ENCODE measurements at places on chromosomes 7 and 10. TPM values are rescaled to one million over a fixed set of nuclear protein-coding genes. Genes with fewer than 3 reads are reported as not detected.

DNA sequence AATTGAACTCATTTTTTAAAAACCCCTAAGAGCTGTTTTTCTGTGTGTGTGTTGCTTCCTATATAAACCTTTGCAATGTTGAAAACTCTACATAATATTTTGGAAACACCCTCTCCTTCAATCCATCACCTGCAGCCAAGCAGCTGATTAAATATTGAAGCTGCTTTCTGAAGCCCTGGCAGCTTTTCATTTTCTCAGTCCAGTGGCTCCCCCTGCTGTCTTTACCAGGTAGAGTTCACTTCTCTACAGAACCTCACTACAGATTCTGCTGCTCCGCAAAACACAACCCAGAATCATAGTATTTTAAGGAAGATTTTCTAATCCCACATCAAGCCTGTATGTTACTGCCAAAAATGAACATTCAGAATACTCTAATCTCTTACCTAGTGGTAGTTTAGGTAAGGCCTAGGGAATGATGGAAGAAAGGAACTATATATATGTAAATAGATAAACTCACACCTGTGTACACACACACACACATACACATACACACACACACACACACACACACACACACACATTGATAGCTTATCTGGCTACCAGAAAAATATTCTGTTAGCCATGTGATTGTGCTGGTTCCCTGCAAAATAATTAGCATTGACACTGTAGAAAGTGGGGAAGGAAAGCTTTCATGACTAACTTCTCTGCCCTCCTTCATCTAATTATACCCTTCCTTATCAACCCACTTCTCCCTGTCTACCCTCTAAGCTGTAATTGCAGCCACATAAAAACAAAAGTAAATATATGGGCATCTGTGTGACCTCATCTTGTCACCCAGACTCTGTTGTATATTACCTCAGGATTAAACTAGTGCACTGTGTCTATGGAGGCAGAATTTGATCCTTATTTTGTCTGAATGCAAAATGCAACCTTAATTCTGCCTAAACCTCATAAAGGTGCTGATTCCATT, 229.5 kb upstream of the FZD1 start:
- peak; percentile 14 for DNase-seq

DNA sequence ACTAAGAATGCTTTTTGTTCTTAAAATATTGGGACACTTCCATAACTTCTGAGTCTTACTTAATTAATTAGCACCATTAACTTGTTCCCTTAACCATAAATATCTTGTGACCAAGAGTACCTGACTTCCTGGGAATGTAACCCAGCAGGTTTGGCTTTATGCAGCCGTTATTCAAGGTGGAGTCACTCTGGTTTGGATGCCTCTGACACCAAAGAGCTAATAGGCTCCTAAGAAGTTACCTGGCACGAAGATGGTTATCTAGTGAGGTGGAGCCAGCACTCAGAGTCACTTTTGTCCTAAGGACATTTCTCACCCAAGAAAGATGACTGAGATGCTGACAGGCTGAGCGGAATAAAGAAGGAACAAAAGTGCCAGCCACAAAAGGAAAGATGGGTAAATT, 172.3 kb downstream of the C1GALT1 start:
- no peak for DNase-seq

Gene RBAK
- 8.4 TPM for total RNA-seq

DNA sequence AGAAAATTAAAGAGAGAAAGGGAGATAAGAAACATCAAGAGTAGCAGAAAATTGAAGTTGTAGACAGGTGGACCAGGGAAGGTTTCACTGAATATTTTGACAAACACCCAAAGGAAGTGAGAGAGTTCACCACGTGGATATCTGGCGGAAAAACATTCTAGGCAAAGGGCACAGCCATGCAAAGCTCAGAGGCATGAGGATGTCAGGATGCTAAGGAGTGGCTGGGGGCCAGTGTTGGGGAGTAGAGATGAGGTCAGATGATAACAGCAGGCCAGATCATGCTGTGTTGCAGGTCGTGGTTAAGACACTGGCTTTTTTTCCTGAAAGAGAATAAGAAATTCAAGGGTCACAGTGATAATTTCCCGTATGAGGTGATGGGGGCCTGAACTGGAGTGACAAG, 181.9 kb downstream of the DGKI start:
- no peak for DNase-seq

Gene HIPK2
- 69.4 TPM for total RNA-seq

Gene IDI2
- not detected for total RNA-seq

Gene SMC3
- 16.8 TPM for total RNA-seq

GRCh38 chr10:71964743-71965515, 734 bp downstream of the CHST3 start:
- no peak for DNase-seq

Gene TAS2R3
- not detected for total RNA-seq

Gene NPY4R
- total RNA-seq, result not detected

DNA sequence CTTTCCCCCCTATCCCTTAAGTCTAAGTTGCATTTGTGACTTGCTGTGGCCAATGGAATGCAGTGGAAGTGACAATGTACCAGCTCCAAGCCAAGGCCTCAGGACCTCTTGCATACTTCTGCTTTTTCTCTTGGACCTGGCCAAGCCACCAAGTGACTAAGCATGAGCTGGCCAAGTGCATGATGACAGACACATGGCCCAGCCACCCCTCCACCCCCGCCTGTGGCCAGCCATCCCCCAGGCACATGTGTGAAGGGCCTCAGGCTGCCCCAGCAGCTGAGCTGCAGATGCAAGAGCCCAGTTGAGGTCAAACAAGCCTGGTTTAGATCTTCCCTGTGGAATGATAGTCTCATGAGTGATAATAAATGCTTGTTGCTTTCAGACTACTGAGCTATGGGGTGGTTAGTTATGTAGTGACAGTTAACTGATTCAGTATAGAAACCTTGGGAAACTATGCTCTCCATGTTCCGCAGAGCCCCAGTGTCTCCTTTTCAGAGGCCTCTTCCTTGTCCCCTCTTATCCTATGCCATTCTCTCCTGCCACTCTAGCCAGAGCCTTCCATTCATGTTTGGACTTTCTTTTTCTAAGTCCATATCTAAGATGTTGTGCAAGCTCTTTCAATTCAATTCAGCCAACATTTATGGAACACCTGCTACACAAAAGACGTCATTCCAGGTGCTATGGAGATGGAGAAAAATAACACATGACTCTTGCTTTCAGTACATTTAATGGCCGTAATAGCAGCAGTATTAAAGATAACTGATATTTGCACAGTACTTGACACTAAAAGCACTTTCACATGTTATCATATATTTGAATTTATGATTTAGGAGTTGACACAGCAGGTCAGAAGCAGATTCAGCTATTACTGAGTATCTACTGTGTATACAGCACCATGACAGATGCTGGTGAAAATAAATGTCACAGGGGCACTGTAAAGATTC, 55.5 kb upstream of the LOXL4 start:
- DNase-seq, result no peak

GRCh38 chr7:50779427-50779826, 3.3 kb downstream of the GRB10 start:
- no peak for DNase-seq

DNA sequence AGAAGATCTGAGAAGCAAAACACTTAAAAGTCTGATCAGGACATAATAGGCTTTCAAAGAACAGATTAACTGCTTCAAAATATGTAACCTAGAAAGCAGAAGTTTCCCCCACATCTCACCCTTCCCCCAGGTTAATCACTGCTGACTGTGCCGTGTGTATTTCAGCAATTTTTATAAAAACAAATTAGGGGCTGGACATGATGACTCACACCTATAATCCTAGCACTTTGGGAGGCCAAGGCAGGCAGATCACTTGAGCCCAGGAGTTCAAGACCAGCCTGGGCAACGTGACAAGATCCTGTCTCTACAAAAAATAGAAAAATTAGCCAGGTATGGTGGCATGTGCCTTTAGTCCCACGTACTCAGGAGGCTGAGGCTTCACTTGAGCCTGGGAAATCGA, 67.6 kb upstream of the GATA3 start:
- no peak for DNase-seq

Gene CTAGE4
- total RNA-seq, result not detected

GRCh38 chr10:132627666-132628531, 90.3 kb downstream of the INPP5A start:
- DNase-seq, result no peak

Gene CACNB2
- total RNA-seq, result not detected

DNA sequence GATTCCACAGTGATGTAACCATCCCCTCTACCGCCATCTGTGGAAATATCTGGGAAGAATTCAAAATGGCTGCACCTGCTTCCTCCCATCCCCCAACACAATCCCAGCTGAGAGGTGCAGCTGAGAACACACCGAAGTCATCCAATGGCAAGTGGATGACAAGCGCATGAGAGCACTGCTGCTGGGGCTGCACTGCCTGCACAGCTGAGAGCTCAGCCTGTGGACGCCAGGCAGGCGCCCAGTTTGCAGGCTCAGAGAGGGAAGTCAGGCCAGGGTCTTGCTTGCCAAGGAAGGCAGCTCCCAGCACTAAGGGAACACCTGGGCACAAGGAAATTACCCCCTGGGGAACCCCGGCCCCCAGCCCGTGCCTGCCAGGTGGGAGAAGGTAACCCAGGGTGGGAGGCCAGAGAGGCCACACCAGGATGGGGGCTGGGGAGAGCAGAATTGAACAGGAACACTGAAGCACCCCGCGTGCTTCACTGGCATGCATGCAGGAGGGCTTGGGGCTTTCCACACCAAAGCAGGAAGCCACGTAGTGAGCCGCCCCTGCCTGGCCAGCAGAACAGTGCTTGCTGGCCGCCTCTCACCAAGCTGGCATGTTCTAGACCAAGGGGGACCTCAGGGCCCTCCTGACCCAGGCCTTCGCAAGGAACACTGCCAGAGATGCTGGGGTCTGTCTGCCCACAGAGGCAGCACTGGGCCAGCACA, 46.2 kb downstream of the FAM53B start:
- no peak for DNase-seq

Gene BZW2
- 115 TPM for total RNA-seq

DNA sequence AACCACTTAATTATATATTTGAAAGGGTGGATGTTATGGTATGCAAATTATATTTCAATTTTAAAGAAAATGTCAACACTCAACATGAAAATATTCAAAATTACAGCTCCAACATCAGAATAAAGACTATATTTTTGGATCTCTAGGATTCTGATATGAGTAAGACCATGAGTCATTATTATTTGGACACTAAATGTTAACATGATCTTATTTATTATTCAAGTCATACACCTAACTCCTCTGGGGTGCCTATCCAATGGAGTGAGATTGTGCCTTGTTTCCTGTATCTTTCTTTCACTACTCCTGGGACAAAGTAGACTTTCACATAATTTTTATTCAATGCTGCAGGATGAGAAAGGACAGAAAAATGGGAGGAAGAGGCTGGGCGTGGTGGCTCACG, 135.2 kb upstream of the PRSS1 start:
- no peak for DNase-seq

Gene HYAL4
- not detected for total RNA-seq

DNA sequence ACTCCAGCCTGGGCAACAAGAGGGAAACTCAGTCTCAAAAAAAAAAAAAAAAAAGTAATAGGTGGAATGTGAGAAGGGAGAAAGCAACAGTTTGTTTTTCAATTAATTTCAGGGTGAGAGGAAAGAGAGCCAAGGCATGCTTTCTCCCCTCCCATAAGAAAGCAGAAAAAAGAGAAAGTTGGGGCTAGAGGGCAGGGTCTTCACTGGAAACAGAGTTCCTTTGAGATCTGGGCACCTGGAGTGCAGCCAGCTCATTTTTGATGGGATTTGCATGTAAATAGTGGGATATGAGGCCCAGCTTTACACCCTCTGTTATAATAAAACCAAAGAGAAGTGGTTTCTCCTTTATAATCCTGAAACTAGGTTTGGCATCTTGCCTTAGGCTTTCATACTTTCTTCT, 13.8 kb upstream of the STOX1 start:
- DNase-seq, result no peak

- no peak for DNase-seq
Observed at GRCh38 chr7:34281260-34281659, 375.9 kb downstream of the BMPER start.

- DNase-seq, result no peak
Observed at GRCh38 chr7:136976504-136977251, 108.2 kb downstream of the CHRM2 start.

DNA sequence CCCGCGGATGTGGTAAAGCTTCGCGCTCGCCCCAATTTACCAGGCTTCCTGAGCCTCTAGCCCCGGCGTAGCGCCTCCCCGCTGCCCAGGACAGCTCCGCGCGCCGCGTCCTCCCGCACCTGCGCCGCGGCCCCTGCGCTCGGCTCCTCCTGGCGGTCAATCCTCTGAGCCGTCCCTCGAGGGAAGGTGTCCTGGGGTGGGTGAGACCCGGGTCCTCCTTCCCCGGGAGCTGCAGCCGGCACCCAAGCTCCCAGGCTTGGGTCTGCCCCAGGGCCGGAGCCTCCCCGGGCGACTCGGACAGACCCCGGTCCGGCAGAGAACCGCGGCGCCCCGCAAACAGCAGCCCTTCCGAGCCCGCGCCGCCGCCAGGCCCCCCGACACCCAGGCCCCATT, 512 bp downstream of the OSBPL3 start:
- no peak for DNase-seq

Gene GPR37
- total RNA-seq, result 2.2 TPM

DNA sequence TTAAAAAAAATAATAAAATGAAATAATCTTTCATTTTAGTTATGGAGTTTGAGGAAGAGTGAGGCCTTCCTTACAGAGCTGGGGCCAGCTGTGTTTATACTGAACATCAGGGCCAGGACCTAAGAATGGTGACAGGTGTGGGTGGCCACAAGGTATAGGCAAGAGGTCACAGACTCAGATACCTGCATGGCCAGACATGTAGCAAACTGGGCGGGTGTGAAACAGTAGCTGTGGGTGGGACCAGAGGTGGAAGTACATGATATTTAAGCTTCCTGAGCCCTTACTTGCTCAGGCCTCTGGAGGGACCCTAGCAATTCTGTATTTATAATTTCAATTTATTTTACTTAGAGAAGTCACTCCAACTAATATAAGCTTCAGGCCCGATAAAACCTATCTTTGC, 27.7 kb upstream of the CAMK1D start:
- no peak for DNase-seq

DNA sequence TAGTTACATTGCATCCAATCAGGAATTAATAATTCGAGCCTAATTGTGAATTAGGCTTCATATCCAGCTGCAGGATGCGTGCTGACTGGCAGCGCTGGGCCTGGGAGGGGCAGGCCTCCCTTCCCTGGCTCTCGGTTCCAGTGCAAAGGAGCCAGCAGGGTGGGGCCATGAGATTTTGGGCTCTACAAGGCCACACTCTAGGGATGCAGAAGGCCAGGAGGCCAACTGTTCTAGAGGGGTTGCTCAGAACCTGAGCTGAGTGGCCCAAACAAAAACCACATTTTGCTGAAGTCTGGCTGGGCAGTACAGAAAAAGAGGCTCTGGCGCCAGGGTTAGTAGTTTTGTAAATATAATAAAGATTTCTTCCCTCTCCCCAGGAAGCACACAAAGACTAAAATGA, 72.3 kb downstream of the CLEC2L start:
- DNase-seq, result no peak

Gene TWIST1
- 0.19 TPM for total RNA-seq

GRCh38 chr7:81244224-81244623, 325.4 kb upstream of the SEMA3C start:
- peak; percentile 12 for DNase-seq

- DNase-seq, result no peak
Observed at GRCh38 chr7:22146961-22147512, 201.3 kb upstream of the CDCA7L start.

Gene CFTR
- total RNA-seq, result not detected

Gene FKBP6
- total RNA-seq, result not detected

Gene FAM13C
- total RNA-seq, result 1.7 TPM

Gene TAS2R41
- total RNA-seq, result not detected

Gene OR6V1
- total RNA-seq, result not detected

Gene C10orf88
- 5.1 TPM for total RNA-seq

Gene STEAP4
- total RNA-seq, result not detected
